ENCODE measurements at places on chromosomes 5 and 9.

GRCh38 chr5:133052317-133053175, 733 bp downstream of the HSPA4 start:
- DNase-seq = no peak

DNA sequence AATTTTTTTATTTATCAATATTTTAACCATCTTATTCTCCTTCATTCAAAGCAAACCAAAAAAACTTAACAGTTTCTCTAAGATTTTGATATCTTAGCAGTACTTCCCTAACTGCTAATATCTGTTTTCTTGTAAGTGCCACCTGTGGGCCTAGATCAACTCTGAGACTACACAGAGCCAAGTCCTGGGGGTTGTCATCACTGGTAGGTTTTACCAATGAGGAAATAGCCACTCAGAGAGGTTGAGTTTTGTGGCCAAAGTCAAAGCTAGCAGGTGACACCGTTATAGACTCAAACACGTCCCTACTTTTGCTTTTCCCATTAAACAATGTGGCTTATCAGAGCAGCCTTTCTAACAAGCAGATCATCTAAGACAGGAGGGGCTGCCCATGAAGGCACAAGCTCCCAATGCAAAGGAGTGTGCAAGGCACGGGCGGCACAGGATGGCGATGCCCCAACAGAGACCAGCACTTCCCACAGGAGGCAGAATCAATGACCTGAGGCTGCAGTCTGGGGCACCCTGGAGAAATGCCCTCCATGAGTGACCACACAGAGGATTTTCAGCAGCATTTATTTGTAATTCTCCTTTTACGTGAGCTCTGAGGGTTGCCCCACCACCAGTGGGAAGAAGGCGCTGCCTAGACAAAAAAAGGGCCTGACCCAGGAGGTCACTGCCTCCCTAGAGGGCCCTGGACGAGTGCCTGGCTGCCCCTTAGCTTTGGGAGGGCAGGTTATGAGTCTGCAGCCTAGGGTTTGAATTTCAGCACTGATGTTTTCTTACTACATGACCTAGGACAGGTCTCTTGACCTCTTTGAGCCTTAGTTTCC, 7.4 kb downstream of the TBC1D2 start:
- DNase-seq = no peak

DNA sequence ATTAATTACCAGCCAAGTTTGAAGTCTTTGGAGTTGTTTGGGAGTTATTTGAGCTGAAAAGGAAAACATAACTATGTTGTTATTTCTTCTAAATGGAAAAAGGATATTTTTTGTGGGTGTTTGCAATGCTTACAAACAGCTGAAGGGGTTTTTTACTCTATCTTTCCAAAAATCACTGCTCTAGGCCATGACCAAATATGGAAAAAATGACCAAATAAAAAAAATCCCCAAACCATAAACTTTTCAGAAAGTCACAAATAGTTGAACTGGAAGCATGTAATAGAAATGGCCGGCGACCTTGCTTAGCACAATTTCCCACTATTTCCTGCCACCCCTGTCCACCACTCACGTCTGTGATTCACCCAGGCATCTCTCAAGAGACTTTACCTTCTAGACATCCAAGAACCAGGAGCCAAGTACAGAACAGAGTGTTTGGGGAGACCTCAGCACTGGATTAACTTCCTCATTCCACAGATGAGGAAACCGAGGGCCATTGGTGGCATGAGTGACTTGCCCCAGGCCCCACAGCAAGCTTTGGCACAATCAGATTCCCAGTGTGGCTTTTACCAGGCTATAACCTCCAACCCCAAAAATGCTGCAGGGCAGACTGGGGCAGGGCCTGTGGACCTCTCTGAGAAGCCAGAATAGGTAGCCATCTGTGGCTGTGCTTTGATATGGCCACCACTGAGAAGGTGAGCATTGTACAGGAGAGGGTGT, 84.5 kb downstream of the NRG2 start:
- no peak for DNase-seq

DNA sequence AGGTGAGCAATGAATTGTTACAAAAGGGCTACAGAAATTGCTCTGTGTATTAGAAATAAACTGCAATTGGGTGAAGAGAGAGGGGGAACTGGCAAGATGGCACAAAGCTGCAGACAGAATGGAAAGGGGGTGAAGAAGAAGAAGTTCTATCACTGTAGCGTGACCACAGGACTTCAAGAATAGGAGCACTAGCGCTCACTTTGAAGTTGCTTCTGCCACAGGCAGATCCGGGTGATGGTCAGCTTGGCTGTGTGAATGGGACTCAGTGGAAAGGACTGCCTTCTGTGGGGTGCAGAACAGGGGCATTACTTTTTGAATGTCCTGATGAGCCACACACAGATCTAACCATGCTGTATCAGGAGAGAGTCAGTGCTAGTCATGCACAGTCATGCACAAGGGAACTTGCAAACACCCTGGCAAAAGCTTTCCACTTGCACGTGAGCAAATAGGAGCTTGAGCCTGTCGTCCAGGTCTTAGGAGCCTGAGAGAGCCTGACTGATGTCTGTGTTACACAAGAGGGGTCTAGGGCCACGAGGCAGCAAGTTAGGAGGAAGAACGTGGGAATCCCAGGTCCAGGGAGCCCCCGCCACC, 16.3 kb downstream of the IL5 start:
- DNase-seq = no peak

DNA sequence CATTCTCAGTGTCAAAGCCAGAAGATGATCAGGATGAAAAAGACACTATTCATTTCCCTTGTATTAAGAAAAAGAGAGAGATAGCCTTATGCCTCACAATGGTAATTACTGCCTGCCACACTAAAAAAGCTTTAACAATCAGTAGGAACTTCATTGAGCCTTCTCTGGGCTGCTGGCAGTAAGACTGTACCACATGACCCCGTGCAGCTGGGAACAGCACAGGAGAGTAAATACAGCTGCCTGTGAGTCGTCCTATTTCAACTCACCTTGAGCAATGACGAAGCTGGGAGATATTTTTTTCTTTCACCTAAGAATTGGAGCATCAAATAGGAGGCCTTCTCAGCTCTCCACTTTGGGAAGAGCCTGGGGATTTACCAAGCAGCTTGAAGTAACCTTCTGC, 316.3 kb downstream of the GABRB2 start:
- DNase-seq = no peak

DNA sequence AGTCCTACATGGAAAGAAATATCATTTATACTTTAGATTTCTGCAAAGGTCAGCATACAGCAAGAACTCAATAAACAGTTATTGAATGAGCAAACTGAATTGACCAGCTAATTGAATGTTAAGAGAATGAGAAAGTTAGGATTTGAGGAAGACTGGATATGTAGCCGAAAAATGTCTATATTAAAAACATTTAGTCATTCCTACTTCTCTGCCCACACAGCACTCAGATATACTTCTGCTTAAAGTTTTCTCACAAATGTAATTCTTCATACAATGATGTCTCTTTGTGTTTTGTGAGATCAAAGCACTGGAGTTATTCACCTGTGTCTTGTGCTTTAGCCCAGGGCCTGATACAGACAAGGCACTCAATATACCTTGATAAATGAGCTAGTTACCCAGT, 188.6 kb downstream of the PARP8 start:
- DNase-seq = no peak

DNA sequence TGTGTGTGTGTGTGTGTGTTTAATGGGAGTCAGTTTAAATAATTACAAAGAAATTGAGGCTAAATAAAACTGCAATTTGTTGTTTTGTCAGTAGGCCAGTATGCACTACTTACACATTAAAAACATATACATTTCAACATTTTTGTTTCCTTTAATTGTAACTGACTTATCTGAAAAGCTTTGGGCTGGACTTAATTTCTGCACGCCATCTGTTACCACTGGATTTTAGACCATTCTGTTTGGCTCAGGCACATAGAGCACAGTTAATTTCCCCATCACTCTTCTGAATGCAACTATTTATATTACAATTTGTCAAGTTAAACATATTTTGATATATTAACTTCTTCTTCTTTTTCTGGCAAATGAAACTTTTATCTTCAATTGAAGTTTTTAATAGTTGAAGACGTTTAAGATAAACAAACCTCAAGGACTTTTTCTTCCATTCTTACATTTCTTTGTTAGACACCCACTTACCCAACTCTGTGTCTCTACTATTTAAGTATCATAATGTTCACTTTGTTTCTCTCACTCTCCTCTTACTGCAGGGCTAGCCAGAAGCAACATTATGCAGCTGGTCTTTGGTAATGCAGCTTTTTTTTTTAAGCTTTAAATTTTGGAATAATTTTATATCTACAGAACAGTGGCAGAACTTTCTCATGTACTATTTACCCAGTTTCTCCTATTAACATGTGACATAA, 253.4 kb upstream of the ANKH start:
- DNase-seq = no peak

GRCh38 chr9:131848570-131849160, 108.8 kb upstream of the RAPGEF1 start:
- DNase-seq = no peak

- DNase-seq = no peak
Observed at GRCh38 chr9:38091310-38092199, 22.5 kb upstream of the SHB start.

DNA sequence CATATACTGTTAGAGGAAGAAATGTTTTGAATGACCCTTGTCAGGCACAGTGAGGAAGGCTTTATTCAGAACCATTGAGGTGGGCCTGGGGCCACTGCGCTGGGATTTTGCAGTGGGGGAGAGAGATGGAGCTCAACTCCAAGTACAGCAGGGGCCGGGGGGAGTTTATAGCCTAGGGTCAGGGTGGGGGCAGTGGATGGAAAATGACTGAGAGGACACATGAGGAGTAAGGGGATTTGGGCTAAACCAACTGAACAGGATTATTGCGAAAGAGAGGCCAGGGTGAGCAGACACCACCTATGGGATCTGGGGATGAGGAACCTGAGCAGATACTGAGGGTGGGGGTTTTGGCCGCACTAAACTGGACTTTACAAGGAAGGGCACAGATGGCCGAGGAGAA, 6.3 kb downstream of the CEP72 start:
- DNase-seq = no peak

GRCh38 chr5:134175921-134176510, 734 bp downstream of the SKP1 start:
- no peak for DNase-seq

- DNase-seq = no peak
Observed at GRCh38 chr9:36129139-36129538, 7.4 kb upstream of the GLIPR2 start.
